Renal pelvis (tissue), 12 donors: ENCODE measurements at places on chromosomes 5 and 9. TPM values are rescaled to one million over a fixed set of nuclear protein-coding genes. Genes with fewer than 3 reads are reported as not detected.

- no peak for DNase-seq
Observed at GRCh38 chr9:14864309-14864708, 45.9 kb downstream of the FREM1 start.

DNA sequence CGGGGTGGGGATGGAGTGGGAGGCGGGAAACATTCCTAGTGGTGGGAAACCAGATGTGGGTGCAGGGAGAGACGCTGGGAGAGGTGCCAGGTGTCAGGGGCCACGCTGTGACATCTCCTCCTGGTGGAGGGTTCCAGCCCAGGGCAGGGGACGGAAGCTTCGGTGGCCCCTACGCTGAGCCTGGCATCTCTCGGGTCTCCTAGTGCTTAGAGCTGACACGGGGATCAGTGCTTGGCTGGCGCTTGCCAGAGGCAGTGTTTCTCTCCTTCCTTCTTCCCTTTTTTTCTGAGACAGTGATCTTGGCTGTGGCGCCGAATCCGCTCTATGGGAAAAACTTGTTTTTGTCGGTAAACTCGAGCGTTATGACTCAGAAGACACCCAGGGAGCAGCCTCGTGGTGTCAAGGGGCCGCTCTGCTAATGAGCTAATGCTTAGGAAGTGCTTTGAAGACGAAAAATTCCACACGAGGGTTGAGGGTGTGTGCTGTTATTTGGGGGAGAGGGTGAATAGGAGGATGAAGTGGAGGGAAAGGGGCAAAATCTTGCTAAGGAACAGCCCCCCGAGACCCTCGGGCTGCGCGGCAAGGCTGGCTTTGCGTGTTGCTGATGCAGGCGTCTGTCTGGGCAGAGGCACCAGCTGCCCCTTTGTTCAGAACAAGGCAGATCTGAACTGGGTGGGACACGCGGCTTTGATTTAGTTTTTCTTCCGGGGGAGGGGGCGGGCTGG, 20.4 kb upstream of the IER5L start:
- no peak for DNase-seq

DNA sequence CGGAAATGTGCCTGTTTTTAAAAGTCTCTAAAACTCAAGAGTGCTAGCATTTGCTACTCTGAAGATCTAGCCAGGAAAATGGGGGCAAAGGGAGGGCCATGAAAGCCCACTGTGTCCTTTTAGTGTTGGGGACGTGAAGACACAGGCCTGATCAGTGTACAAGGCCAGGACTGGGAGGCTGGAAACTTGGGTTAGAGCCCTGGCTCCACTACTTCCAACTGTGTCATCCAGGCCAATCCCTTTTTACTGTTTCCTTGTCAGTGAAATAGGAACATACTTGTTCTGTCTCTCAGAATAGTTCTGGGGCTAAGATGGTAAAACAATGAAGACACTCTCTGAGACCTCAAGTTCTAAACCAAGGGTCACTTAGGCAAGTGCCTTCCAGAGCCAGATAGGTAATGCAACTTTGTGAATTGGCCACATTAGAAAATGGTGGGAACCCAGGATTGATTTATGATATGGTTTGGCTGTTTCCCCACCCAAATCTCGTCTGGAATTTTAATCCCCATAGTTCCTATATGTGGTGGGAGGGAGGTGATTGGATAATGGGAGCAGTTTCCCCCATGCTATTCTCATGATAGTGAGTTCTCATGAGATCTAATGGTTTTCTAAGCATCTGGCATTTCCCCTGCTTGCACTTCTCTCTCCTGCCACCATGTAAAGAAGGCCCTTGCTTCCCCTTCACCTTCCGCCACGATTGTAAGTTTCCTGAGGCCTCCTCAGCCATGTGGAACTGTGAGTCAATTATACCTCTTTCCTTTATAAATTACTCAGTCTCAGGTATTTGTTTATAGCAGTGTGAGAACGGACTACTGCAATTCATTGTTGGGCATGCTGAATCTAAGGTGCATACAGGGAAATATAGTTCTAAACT, 30.4 kb upstream of the B4GALT1 start:
- DNase-seq = no peak

- DNase-seq = peak; percentile 71
Observed at GRCh38 chr9:111298731-111299598, 31.1 kb downstream of the OR2K2 start.

DNA sequence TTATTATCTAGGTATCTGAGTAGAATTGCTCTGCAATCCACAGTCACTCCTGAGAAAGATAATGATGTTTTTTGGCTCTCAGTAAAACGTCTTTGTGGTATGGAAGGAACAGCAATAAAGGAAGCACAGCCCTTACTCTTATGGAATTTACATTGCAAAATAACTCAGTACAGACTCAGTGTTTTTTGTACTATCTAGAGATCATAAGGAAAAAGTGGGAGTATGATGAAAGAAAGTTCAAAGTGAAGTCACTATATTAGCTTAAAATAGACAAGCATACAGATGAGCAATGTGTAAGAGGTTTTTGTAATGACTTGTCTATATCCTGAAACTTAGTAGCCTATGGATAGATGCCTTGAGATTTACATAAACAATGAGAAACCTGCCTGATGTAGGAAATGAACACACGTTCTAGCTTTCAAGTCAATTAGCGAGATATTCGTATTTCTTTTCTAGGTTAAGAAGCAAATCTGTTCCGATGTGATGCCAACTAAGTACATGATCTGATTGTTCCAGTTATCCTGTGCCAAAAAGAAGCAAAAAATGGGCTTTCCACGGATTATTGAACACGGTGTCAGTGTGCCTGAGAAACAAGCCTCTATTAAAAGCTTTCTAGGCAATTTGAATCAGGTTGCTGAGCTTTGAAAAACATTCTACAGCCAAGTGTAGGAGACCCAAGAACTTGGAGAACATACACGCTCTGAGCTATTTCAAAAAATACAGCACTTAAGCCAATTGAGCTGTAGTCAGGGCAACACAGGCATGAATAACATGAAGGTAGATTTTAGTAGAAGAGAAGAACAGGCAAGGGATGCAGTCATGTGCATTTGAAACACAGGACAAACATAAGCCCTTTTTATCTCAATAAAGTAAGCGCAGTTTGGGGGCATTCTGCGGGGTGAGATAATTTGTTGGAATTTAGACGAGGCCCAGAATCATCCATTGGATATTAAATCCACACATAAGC, 86.3 kb upstream of the TAF11L2 start:
- no peak for DNase-seq

- DNase-seq = no peak
Observed at GRCh38 chr9:100477241-100477640, 4.3 kb downstream of the TMEFF1 start.

The VCAN gene
- 362 TPM for polyA plus RNA-seq
